ENCODE measurements at places on chromosomes 7 and 10.

DNA sequence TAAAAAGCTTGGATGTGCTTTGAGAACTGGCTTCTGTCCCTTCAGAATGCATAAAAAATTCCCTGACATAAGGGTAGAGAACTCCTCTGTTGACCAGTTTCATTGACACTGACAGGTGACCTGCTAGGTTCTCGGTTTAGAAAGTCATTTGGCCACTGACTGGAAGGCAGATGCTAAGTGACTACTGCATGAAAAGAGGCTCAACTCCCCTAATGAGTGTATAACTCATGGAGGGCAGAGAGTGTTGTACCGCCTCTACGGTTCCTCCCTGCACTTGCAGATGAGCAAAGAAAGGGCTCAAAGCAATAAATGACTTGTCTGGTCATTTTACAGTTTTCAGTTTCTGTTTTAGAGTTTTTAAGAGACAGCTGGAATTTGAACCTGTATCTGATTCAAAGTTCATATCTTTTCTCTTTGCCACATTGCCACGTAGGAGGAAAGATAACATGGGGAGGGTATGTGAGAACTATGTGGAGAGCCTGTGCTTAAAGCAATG, 2.9 kb upstream of the FGL2 start:
- no peak for DNase-seq

DNA sequence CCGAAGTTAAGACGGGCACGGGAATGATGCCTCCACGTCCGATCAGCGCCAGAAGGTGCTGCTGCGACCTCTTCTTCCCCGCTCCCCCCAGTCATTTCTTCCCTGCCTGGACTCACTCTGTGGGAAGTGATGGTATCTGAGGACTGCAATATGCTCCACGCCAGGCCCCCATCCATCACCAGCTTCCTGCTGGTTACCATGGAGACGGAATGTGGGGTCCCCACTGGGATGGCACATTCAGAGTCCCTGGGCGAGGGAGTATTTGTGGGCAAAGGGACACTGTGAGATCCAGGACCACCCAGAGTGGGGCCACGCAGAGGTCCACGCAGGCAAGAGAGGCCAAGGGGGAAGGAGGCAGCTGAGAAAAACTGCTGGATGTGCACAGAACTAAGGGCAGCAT, 39.7 kb downstream of the CARD11 start:
- no peak for DNase-seq

DNA sequence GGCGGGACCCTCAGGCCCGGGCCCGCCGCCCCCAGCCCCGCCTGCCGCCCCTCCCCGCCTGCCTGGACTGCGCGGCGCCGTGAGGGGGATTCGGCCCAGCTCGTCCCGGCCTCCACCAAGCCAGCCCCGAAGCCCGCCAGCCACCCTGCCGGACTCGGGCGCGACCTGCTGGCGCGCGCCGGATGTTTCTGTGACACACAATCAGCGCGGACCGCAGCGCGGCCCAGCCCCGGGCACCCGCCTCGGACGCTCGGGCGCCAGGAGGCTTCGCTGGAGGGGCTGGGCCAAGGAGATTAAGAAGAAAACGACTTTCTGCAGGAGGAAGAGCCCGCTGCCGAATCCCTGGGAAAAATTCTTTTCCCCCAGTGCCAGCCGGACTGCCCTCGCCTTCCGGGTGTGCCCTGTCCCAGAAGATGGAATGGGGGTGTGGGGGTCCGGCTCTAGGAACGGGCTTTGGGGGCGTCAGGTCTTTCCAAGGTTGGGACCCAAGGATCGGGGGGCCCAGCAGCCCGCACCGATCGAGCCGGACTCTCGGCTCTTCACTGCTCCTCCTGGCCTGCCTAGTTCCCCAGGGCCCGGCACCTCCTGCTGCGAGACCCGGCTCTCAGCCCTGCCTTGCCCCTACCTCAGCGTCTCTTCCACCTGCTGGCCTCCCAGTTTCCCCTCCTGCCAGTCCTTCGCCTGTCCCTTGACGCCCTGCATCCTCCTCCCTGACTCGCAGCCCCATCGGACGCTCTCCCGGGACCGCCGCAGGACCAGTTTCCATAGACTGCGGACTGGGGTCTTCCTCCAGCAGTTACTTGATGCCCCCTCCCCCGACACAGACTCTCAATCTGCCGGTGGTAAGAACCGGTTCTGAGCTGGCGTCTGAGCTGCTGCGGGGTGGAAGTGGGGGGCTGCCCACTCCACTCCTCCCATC, 82.7 kb downstream of the PAX2 start:
- DNase-seq = peak; percentile 74

GRCh38 chr10:91242940-91243339, 22.5 kb downstream of the PCGF5 start:
- no peak for DNase-seq

DNA sequence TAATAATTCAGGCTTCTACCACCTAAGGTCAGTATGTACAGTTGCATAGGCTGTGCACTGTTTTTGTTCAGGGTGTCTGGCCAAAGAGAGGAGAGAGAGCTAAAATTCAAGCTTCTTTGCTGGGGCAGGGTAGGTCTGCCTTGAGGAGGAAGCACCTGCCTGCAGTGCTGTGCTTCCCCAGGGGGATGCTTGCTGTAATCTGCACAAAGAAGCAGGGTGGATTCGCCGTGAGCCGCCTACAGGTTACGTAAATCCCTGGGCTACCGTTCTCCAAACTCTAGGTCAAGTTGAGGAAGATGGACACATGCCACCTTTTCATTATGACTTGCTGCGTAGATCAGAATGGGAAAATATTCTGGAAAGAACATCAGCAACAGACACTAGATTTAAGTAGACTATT, 543.3 kb downstream of the TNS3 start:
- no peak for DNase-seq

DNA sequence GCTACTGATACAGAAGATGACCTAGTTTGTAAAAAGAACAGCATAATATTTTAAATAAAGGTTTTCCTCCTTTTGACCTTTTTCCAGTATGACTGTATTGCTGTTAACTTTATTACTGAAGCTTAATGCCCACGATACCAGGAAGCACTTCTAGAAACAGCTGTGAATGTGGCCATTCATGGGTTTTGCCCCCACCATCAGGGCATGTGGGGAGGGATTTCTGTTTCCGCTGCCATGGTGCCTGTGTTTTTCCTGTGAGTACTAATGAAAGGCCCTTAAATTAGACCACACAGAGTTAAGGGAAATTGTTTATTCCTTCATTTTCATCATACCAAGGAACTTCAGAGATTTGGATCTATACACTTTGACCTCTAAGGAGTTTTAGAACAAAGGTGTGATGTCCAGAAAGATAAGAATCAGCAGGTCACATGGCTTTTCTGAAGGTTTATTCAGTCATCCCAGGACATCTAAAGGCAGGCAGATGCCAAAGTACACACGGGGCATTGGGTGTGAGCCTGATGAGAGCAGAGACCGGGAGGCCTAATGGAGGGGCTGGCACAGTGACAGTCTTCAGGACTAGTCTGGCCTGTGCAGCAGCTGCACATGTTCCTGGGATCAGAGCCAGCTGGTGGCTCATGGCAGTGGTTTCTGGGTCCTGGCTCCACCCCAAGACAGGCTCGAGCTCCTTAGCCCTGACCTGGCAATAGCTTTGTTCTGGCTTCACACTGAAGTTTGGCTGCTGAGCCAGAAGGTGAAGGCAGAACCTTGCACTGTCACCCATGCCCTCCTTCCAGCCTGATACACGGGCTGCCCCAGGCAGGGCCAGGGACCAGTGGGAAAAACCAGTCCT, 190.9 kb downstream of the REEP3 start:
- peak; percentile 84 for DNase-seq

DNA sequence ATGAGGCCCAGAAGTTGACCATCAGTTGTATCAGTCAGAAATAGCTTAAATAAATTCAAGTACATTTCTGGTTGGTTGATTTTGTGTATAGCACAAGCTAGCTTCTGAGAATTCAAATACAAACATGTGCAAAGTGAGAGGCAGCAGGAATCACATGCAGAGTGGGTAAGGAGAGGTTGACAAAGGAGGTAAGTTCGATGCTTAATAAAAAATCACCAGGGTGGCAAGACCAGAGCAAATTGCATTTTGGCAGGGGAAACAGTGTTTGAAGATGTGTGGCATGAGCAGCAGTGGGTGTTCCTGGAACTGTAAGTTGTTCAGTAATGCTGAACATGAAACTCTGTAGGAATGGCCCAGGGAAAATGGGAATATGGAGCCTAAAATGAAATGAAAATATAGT, 52.6 kb downstream of the GNAI1 start:
- no peak for DNase-seq

- no peak for DNase-seq
These were observed 31.8 kb downstream of the SMURF1 start for GRCh38 chr7:99112097-99112496.
